Omental fat pad (tissue), 4 donors: ENCODE measurements at places on chromosomes 4 and X.

- no peak for DNase-seq
Measured at GRCh38 chr4:24642981-24643547, 58.7 kb upstream of the DHX15 start.

GRCh38 chr4:127698789-127699200 lies 31.4 kb upstream of the SLC25A31 start:
- no peak for DNase-seq

GRCh38 chrX:132618810-132619209 lies 130.0 kb upstream of the MBNL3 start:
- DNase-seq: no peak

DNA sequence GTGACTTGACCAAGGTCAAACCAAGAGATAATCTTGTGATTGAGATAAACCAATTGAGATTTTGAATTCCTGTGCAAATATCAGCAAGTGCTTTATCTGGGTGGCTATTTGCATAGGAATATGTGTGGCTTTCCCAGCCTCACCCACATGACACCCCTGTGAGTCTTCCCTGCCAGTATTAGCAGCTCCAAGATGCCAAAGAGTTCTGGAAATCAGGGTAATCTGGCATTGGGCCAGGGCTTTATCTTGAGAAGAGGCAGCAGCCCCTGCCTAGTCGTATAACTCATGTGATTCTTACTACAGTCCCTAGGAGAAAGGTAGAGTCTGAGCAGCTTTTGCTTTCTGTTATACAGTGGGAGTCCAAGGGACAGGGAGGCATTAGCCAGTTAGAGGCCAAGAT lies 87.7 kb downstream of the RLIM start:
- no peak for DNase-seq

DNA sequence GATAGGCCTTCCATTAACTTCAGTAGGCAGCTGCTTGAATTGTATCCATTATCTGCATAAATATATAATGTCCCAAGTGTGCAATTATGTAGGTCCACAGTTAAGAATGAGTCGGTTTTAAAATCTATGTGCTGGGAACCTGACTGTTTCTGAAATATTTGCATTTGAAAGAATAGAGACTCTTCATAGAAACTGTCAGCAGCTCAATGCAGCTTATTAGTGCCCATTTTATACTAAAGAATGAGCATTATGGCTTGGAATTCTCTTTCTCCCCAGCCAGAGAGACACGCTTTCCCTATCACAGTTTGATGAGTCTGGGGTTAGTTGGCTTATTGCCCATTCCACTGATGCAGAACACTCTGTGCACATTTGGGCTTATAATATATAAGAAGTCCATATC lies 202.0 kb upstream of the PCDH7 start:
- DNase-seq: no peak

DNA sequence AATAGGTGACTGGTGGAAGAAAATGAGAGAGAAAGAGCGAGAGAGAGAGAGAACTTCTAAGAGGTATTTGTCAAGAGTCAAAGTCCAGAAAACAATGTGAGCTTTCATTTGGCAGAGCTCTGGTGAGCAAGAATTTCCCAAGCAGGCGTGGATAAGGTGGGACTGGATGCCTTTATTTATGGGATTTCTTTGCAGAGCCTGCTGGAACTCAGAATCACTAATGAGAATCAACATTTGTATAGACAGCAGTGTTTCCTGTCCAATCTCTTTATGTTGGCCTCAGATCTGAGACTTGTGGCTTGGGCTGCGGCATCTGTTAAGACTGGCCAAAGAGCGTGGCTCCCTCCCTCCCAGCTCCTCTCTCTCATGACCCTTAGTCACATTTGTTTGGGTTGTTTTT lies 67.9 kb upstream of the TBL1X start:
- no peak for DNase-seq

GRCh38 chrX:78624426-78624825 lies 34.7 kb downstream of the RTL3 start:
- DNase-seq: no peak

GRCh38 chrX:117835034-117835433 lies 281.6 kb downstream of the KLHL13 start:
- DNase-seq: no peak
